ENCODE measurements at places on chromosomes 6 and 20. TPM values are rescaled to one million over a fixed set of nuclear protein-coding genes. Genes with fewer than 3 reads are reported as not detected.

GRCh38 chr6:111680015-111680712 lies 74.5 kb upstream of the TRAF3IP2 start:
- no peak for DNase-seq

DNA sequence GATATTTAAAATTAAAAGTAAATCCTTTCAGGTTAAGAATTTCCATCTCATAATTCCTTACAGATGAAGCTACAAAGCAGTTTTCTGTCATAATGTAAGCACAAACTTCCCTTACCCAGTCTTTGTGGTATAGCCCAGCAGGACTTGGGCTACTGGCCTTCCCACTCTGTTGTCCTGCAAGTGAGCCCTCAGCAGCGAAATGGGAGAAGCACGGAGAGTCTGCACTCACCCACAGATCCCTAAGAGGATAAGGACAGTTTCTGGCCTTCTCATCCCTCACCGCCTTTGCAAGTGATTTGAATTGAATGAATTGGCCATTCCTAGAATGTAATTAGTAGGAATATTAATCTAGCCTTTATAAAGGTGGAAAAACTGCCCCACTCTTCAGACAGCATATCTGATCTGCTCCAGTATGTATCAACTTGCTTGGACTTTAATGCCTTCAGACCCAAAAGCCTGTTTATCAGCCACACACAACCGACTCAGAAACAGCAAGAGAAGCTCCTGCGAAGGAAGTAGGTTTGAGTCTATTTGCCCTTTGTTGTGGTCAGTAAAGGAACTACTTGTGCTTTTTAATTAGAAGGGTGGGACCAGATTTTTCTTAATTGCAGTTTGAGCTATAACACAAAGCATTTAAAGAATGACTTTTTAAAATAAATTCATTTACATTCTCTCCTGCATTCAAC lies 29.9 kb upstream of the PRDM1 start:
- no peak for DNase-seq

DNA sequence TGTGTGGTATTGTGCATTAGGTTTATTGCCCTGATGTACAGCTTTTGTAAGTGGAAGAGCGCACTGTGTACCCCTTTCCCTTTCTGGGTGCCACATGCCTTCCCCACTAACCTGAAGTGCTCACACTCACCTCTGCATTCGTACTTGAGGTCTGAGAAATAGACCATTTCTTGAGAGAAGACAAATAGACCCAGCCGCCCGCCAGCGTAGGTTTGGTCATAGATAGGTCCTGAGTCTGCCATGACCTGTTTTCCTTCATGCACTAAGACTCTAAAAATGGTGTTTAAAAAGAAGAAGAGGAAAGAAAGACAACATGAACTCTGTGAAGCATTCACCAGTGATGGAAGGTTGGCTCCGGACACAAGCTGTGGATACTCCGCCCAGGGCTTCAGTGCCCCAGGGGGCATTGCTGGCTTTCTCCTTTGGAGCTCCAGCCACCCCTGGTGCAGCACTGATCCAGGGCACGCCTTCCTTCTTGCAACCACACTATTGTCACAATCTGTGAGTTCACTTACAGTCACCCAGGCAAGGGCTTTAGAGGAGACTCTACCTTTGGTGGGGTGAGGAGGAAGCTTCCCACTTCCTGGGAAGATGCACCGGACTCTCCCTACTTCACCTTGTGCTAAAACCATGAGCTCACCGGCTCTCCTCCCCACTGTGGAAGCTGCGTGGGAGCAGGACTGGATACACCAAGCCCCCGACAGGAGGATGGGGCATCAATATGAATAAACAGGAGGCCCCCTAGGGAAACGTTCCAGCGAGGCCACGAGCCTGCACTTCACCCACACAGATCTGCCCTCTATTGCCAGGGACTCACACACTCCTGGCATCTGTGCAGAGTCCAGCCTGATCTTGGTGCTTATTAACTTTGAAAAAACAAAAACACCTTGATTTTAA lies 33.3 kb downstream of the THBS2 start:
- DNase-seq = no peak

Gene BEND3
- total RNA-seq = 15.9 TPM

- no peak for DNase-seq
These were observed 23.1 kb downstream of the PHACTR2 start for GRCh38 chr6:143700684-143701348.

- DNase-seq = no peak
These were observed 31.0 kb downstream of the FOXF2 start for GRCh38 chr6:1420382-1420781.

DNA sequence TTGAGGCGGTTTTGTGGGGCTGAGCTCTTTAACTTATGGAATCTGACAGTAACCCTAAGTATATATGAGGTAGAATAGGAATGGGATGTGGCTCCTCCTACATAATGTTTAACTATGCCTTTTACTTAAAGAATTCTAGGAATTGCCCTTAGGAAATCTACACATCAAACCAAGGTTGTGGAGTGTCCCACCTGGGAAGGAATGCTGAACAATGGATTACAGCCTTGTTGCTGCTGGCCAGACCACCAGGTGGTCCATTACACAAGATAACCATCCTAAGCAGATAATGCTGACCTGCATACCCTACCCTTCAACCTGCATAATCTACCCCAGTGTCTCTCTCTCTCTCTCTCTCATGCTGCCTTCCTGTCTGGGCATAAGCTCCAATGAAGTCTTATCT lies 35.0 kb upstream of the SLC22A16 start:
- DNase-seq = no peak

GRCh38 chr6:135875446-135875845 lies 23.9 kb downstream of the PDE7B start:
- DNase-seq = no peak

GRCh38 chr6:132687306-132687705 lies 26.5 kb downstream of the VNN1 start:
- no peak for DNase-seq

- no peak for DNase-seq
These were observed 88.7 kb upstream of the NAA20 start for GRCh38 chr20:19928328-19929011.

- DNase-seq = no peak
These were observed 73.6 kb upstream of the TCF21 start for GRCh38 chr6:133815313-133815712.

- DNase-seq = no peak
These were observed 43.3 kb downstream of the SLC13A3 start for GRCh38 chr20:46607849-46608497.

DNA sequence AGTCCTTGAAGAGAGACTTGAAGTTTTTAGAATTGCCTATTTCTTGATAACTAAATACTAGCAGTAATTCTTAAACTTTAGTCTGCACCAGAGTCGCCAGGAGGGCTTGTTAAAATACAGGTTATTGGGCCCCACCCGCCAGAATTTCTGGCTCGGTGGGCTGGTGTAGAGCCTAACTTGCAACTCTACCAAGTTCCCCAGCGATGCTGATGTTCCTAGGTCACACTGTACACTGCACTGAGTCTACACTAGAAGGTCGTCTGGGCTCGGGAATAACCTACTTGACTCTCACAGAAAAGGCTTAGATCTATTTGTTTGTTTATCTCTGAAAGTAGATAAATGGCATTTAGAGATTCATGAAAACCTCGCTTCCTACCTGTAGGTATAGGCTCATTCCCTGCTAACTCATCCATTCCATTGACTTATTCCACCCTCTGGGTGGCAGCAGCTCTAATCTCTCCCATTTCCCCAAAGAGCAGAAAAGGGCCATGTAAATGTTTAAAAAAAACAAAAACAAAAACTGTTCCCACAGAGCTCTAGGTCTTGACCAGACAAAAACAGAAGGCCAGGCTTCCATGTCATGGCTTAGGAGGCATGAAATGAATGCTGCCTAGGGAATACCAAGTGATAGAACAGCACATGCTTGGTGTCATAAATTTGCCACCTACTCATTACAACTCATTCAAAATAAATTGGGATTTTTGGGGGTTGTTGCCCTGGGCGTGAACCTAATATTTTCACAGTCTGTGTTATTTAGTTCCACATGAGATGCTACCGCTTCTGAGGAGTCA lies 292.1 kb downstream of the ADGB start:
- DNase-seq = no peak

All from activated T-helper 2 cell treated with anti-CD3 and anti-CD28 coated beads, Interferon-gamma antibody, Interleukin-2, Interleukin-4, amounts not matched to agents 10 μg/mL and 5 μg/mL and 100 μg/mL, durations not matched to agents 14 hours and 24 hours and 36 hours (primary cell).